ENCODE measurements at places on chromosomes 12 and 14. TPM values are rescaled to one million over a fixed set of nuclear protein-coding genes. Genes with fewer than 3 reads are reported as not detected.

The CCDC85C gene
- total RNA-seq = 31.4 TPM

The TSPAN19 gene
- 0.36 TPM for total RNA-seq

The PRKD1 gene
- 12.4 TPM for total RNA-seq

The RPGRIP1 gene
- not detected for total RNA-seq

The KRT86 gene
- not detected for total RNA-seq

The E2F7 gene
- total RNA-seq = 29.8 TPM

The KRT6B gene
- not detected for total RNA-seq

The MGP gene
- not detected for total RNA-seq

The DYNC1H1 gene
- 528 TPM for total RNA-seq

The DDX55 gene
- 42.8 TPM for total RNA-seq

The PTPRR gene
- total RNA-seq = 0.61 TPM

The PTPRQ gene
- not detected for total RNA-seq

The RNASE7 gene
- not detected for total RNA-seq

The GPR135 gene
- total RNA-seq = 3.5 TPM

The FBLN5 gene
- 1.0 TPM for total RNA-seq

The EMP1 gene
- total RNA-seq = 0.30 TPM

The OR10P1 gene
- total RNA-seq = not detected

The TRIP11 gene
- 39.1 TPM for total RNA-seq

The TPPP2 gene
- total RNA-seq = not detected

The HOXC9 gene
- total RNA-seq = 6.3 TPM

The CHGA gene
- 3.0 TPM for total RNA-seq

The TCL1A gene
- total RNA-seq = not detected

The COCH gene
- total RNA-seq = 16.8 TPM

The NINJ2 gene
- 0.42 TPM for total RNA-seq

The HOXC12 gene
- not detected for total RNA-seq
